Caki2 (cell line): ENCODE measurements at places on chromosomes 11 and 22.
A peak's percentile ranks its signal among the peaks of the same experiment; 100 is the strongest.

DNA sequence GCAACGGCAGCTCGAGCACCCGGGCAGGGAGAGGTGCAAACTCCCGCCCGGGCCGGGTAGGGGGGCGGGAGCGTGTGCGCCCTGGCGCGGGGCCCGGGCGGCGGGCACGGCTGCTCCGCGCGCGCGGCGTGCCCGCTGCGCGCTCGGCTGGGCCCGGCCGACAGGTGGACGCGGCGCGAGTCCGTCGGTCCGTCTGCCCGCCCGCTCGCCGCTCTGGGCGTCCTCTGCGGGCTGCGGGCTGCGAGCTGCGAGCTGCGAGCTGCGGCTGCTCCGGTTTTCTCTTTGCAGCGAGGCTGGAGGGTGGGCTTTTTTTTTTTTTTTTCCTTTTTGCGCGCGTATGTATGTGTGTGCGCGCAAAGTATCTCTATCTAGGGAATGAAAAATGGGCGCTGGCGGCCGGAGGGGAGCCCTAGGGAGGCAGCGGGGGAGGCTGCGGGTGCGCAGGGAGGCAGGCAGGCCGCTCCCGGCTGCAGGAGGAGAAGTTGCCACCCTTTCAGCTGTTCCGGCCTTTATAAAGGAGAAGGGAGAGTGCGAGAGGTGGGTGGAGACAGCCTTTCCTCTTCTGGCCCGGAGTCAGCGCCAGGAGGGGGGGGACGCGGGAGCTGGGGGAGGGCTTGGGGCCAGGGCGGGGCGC is at the start of gene PDGFB:
Gene PDGFB, minus strand, starts transcription at position 487 of the 634 bp plus-strand sequence. CDS start 1,019 bp downstream, outside the sequence.
- peak; percentile 77 for DNase-seq

GRCh38 chr11:57434640-57435546 is 8.0 kb upstream of the SLC43A3 start:
- peak; percentile 40 for DNase-seq

- DNase-seq = no peak
Measured at GRCh38 chr22:17479135-17479534, 84.2 kb upstream of the SLC25A18 start.

DNA sequence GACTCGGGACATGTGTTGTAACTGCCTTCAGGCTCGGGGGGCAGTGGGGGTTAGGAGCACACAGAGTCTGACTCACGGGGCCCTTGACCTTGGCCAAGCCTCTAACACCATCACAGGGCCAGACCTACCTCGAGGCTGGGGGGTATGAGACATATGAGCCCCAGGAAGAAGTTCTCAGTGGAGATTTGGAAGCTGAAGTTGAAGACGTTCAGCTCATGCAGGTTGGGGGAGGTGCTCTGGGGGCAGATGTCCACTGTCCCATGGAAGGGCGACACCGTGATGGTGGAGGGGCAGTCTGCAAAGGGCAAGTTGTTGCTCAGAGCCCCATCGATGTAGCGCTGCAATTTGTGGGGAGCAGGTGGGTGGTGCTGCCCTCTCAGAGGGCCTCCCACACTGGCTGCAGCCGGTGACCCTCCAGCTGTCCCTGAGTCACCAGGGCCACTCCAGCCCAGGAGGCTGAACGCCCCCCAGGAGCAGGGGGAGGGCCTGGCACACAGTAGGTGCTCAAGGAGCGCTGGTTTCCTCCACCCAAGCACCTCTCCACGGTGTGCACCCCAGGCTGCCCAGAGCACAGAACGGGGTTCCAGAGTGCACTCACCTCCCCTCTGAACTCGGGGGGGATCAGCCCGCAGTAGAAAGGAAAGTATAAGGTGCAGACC is 2.5 kb downstream of the PNPLA5 start:
- DNase-seq = no peak

- no peak for DNase-seq
Measured at GRCh38 chr11:16167706-16168487, 188.4 kb downstream of the SOX6 start.

DNA sequence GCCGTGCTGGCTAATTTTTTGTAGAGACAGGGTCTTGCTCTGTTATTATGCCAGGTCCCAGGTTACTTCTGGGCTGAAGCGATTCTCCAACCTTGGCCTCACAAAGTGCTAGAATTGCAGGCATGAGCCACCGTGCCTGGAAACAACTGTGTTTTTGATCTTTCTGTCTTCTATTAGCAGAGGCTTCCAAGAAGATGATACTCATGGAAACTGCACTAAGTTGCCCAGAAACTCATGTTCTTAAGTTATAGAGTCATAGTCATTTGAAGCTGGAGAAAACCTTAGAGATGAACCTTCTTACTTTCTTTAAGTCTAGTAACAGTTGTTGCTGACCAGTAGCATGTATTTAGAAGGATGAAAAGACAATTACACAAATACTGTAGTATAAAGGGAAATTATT is 37.1 kb upstream of the HSPA8 start:
- DNase-seq = no peak

GRCh38 chr22:29780748-29781676 is 13.8 kb downstream of the UQCR10 start:
- DNase-seq = no peak

DNA sequence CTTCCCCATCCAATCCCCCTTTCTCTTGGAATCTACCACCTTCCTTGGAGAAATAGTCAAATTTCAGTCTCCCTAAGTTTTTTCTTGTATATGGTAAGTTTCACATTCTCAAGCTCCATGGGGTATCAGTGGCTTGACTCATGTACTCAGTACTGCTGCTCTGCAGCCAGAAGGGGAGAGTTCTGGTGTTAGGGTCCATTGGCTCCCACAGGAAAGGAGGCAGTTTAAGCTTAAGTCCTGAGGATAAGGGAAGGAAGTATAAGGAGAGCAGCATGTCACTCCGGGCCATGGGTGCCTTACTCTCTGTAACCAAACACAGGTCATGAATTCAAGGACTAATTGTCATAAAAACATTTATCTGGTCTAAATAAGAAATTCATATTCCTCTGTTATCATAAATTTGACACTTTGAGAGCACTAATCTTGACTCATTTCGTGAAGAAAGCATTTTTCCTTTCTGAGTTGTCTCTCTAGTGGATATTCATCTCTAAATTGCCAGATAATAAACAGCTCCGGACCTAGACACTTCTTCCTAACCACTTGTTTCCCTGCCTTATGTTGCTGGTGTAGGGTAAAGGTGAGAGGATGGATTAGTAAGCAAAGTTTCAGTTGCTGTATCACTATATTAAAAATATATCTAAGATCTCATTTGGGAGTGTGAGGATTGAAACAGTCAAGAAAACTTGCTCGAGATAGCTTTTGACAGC is 20.1 kb upstream of the SORL1 start:
- no peak for DNase-seq

GRCh38 chr11:27383645-27384044 is 20.6 kb upstream of the CCDC34 start:
- no peak for DNase-seq

DNA sequence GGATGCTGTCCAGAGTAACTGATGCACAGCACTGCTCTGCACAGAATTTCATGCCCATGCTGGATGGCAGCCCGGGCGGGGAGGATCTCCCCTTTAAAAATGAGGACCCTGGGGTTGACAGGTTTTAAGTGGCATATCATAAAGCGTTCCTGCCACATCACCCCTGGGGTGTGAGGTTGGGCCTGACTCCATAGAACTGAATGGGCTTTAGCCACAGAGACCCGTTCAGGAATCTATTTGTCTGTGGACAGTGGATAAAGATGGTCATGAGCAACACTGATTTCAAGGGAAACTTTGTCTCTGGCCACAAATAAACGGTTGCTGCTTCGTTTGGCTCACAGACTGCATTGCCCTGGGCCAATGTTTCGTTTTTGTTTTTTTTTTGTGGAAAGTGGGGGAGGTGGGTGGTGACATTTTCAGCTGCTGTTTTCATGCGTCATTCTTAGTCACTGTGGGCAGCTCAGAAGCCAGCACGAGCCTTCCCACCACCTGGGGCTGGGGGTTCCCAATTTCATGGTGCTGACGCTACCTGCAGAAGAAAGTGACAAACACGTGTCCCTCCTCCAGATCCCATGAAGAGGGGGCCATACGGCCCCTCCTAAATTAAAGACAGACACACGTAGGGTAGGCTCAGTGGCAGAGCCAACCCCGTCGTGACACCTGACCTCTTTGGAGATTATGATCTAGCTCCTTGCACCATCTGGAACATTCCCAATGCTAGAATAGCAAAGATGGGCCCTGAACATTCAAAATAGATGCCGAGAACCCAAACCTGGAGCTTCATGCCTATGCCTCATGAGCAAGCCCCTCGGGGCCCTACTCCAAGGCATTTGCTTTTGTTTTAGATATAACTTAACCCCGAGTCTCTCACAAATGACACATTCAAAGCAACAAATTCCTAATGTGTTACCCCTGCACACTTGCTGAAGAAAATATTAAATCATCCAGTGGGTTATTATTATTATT is 54.8 kb upstream of the PHF21B start:
- peak; percentile 75 for DNase-seq

DNA sequence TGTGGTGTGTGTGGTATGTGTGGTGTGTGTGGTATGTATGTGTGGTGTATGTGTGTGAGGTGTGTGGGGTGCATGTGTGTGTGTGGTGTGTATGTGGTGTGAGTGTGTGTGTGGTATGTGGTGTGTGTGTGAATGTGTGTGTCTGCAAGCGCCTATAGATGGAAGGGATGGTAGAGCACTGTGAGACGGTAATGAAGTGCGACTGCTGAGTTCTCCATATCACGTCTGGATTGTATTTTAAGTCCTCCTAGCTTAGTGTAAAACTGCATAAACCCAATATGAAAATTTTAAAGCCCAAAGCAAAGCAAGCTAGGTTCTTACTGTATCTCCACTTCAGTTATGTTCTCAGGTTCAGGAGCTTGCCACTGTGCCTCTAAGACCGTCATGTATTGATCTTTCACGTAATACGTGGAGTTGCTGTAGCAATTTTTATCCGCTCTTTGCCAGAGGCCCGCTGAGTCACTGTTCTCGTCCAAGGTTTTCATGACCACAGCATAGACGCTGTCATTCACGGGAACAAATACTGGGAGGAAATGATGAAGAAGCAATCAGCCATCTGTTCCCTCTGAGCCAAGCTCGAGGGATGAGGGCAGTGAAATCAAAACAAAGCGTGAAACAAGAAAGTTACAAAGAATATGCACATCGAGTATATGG is 5.5 kb downstream of the PLET1 start:
- peak; percentile 16 for DNase-seq
